ENCODE measurements at places on chromosomes 6 and 20. TPM values are rescaled to one million over a fixed set of nuclear protein-coding genes. Genes with fewer than 3 reads are reported as not detected.

VSX1 gene
- not detected for total RNA-seq

FOXA2 gene
- not detected for total RNA-seq

FAM83C gene
- total RNA-seq: not detected

BNIP5 gene
- not detected for total RNA-seq

PNPLA1 gene
- not detected for total RNA-seq

GRCh38 chr6:46080111-46080510, 49.7 kb upstream of the ENPP4 start:
- no peak for ATAC-seq
- H3K36me3 ChIP-seq: no peaks in the 10 kb centered on the region
- H3K27me3 ChIP-seq: no peaks in the 10 kb centered on the region
- no peaks in the 10 kb centered on the region for H3K4me1 ChIP-seq
- no peak overlapping the region for H3K27ac ChIP-seq

- peaks cover 13% of the 10 kb centered on the region for H3K27me3 ChIP-seq
- peak overlapping the region; percentile 64 for H3K4me3 ChIP-seq
- no peak overlapping the region for H3K27ac ChIP-seq
- no peaks in the 10 kb centered on the region for H3K4me1 ChIP-seq
- no peak for ATAC-seq
Measured at GRCh38 chr6:169960886-169961611, 209.6 kb downstream of the ERMARD start.

DNA sequence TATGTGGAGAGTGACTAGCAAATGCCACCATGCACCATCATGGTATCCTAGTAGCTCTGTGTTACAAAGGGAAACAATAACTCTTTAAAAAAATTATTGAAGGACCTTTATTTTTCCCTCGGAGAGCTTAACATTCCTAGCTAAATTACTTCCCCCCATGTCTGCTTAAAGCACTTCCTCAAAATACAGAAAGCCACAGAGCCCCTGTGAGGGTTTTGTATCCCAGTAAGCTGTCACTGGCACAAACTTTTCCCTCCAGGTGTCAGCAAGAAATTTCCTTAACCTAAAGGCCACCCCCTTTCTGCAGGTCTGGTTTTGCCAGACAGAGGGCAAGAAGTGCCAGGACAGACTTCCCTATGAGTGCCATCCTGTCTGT, 340.0 kb upstream of the PRDM1 start:
- H3K27ac ChIP-seq: no peak overlapping the region
- H3K4me1 ChIP-seq: no peaks in the 10 kb centered on the region
- H3K4me3 ChIP-seq: no peak overlapping the region
- no peaks in the 10 kb centered on the region for H3K36me3 ChIP-seq
- no peak for ATAC-seq

DNA sequence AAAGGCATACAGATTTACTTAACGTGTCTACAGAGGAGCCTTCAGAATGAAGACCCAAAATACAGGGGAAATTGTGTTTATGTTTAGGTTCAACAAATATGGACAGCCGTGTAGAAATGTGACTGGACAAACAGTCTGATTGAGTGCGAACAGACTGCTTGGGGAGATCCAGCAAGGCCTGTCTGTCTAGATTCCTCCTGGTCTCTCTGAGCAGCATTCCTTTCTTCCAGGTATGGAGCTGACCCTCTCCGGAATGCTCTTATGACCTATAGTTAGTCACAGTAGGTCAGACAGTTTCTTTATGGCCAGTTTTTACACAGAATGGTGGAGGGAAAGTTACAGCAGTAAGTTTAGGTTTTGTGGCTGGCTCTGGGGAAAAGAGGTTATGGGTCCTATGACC, 9.0 kb downstream of the RIN2 start:
- ATAC-seq: no peak
- no peak overlapping the region for H3K27ac ChIP-seq
- no peaks in the 10 kb centered on the region for H3K27me3 ChIP-seq

DNA sequence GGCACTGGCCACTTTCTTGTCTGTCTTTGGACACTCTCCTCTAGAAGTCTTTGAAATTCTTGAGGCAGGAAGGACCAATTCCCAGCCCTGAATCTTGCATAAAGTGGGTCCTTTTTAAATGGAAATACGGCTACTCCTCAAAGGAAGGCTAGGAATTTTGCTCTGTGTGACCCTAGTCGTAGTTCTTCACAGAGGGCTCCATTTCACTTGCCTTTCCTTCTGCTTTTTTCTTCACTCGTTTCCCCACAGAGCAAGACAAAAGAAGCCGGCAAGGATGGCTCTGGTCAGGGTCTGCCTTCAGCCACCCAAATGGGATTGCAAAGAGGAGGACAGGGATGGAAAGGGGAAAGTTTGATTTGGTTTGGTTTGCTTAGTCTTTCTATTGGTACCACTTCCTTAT, 25.8 kb downstream of the HLA-E start:
- H3K4me3 ChIP-seq: no peak overlapping the region
- peaks cover 5% of the 10 kb centered on the region for H3K4me1 ChIP-seq
- ATAC-seq: no peak
- H3K36me3 ChIP-seq: no peaks in the 10 kb centered on the region

DNA sequence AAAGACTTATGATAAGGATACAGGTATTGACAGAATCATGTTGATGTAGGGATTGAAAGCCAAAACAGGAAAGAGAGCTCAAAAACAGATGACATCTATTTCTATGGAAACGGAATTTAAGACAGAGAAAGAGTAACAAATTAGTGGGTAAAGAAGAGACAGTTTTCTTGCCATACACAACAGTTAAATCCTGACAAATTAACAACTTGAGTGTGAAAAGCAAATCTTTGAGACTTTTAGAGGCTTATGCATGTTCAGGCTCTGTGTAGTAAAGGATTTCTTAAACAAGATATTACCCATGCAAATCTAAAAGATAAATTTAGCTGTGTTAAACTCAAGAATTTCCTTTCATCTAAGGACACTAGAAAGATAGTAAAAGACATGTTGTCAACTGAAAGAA, 68.5 kb downstream of the SLC22A1 start:
- H3K27me3 ChIP-seq: no peaks in the 10 kb centered on the region
- no peaks in the 10 kb centered on the region for H3K36me3 ChIP-seq
- H3K4me3 ChIP-seq: no peak overlapping the region

DNA sequence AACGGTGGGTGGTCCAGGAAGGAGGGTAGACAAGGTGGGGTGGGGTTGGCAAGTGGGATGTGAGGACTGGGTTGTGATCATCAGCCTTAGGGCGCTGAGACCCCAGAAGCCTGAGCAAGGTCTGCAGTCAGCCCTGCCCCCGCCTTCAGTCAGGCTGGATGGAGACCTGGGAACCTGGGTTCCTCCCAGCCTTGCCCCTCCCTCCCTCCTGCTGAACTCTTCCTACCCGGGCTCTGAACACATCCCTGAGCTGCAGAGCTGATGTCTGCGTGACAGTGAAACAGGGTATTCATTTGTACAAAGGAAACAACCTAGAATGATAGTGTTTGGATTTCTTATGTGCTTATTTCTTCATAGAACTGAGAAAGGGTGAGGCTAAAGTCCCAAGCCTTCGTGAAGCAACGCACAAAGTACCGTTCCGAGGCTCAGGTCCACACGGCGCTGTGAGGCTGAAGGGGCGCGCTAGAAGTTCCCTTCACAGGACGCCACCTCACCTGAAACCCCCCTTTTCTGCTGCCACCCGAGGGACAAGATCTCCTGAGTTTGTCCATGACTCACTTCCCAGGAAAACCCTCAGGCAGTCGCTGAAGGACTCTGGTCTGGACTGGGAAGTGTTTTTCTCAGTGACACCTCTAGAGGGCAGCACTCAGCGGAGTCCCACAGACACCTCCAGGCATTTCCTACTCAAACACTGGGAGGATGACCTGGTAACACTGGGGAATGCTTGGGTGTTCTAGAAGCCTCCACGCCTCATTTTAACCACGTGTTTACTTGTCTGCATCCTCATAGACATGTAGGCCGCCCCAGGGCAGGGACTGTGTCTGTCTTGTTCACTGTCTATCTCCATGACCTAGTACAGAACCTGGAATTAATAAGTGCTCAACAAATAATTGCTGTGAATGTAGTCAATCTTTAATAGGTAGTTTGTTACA, 1.2 kb downstream of the GSTA5 start:
- no peaks in the 10 kb centered on the region for H3K27me3 ChIP-seq
- ATAC-seq: peak; percentile 22
- H3K4me1 ChIP-seq: no peaks in the 10 kb centered on the region
- H3K27ac ChIP-seq: no peak overlapping the region
- no peak overlapping the region for H3K4me3 ChIP-seq
